GOT3 (cell line): ENCODE measurements at places on chromosomes 6 and 20.

GRCh38 chr6:76553256-76553655 is 480.8 kb upstream of the IMPG1 start:
- no peak for DNase-seq

- no peak for DNase-seq
Measured at GRCh38 chr20:53346335-53346648, 247.3 kb downstream of the ZNF217 start.

DNA sequence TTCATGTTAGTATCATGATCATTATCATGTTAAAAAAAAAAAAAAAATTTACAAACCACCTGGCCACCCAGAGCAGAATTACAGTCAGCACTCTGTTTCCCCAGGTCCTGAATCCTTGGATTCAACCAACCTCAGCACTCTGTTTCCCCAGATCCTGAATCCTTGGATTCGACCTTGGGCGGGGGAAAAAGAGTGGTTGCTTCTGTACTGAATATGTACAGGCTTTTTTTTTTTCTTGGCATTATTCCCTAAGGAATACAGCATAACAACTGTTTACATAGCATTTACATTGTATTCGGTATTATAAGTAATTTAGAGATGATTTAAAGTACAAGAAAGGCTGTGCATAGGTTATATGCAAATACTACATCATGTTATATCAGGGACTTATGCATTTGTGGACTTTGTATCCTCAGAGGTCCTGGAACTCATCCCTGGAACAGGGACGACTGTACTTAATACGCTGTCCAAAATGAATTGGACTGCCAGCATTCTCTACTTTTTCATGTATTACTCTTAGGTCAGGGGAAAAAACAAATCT is 31.2 kb downstream of the GCNT2 start:
- no peak for DNase-seq

DNA sequence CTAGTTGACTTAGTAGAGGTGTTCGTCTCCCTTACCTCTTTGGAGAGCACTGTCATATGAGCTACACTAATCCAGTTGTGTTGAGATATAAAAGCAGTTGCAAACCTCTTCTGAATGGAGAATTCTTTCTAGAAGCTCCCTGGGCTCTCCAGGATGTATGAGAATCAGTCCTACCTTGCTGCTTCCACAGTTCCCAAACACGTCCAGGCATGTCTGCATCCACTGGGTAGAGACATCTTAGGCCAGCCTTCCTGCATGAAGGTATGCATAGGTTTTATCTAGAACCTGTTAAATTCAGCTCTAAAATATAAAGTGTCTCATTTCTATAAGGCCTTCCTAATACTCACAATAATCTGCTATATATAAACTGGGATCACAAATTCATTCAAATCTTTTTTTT is 297.7 kb downstream of the CDC5L start:
- no peak for DNase-seq

DNA sequence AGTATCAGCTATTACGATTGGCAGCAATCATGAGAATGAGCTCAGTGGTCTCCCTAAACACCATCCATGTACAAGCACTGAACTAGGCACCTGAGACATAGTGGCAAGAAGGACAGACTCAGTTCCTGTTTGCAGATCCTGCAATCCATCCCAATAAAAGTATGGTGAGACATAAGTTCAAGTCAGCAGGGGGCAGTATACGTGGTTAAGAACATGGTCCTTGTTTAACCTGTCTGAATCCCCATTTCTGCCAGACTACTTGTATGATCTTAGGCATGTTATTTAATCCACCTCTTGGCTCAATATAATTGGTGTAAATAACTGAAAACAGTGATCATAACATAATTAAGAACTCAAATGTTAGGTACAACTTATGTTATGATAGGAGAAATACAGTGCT is 33.2 kb upstream of the PNISR start:
- DNase-seq: no peak

GRCh38 chr6:41693281-41694240 is 41.8 kb downstream of the TFEB start:
- no peak for DNase-seq

DNA sequence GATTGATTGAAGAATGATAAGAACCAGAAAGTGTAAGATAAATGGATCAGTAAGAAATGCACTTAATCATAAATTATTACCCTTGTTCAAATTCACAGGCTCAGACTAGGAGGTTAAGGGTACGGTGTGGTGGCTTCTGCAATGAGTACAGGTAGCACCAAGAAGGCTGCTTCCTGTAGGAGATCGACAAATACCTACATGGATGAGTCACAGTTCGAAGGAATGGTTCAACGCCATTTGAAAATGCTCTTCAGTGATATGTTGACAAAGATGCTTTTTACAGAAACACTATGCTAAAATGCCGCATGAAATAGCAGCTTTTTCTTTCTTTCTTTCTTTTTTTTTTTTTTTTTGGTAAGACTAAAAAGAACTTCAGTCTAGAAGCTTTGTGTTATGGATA is 116.2 kb downstream of the DTNBP1 start:
- no peak for DNase-seq

DNA sequence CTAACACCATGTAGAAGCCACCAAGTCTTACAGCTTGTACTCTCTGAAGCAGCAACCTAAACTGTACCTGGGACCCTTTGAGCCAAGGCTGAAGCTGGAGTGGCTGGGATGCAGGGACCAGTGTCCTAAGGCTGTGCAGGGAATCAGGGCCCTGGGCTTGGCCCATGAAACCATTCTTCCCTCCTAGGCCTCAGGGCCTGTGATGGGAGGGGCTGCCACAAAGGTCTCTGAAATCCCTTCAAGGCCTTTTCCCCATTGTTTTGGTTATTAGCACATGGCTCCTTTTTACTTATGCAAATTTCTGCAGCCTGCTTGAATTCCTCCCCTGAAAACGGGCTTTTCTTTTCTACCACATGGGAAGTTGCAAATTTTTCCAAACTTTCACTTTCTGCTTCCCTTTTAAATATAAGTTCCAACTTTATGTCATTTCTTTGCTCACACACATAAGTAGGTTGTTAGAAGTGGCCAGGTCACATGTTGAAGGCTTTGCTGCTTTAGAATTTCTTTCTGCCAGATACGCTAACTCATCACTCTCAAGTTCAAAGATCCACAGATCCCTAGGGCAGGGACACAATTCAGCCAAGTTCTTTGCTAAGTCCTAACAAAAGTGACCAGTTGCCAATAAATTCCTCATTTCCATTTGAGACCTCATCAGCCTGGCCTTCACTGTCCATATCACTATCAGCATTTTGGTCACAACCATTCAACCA is 28.2 kb upstream of the ATXN1 start:
- no peak for DNase-seq

DNA sequence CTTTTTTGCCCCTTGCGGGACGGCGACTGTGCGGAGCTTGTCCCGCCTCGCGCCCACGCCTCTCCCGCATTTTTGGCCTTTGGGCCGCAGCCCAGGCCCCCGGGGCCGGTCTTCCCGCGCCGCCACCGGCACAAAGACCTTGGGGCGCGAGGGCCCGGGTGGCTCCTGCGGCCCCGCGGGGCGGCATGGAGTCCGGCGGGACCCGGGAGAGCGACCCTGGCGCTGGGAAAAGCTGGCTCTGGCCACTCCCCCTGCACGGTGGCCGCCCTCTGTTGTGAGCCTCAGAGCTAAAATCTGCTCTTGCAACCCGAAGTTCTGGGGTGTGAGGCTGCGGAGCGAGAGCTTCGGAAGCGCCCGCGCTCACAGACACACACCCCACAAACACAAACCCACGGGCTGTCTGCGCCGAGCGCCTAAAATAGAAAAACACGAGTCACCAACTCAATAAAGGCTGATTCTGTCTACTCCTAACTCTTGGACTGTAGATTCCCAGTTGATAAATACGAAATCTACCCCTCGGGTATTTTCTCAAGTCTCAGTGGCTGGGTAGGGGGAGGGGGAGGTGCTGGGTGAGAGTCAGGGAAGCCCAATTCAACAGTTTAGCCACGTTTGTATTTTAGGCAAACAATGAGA is 496 bp upstream of the BEND3 start:
- no peak for DNase-seq

DNA sequence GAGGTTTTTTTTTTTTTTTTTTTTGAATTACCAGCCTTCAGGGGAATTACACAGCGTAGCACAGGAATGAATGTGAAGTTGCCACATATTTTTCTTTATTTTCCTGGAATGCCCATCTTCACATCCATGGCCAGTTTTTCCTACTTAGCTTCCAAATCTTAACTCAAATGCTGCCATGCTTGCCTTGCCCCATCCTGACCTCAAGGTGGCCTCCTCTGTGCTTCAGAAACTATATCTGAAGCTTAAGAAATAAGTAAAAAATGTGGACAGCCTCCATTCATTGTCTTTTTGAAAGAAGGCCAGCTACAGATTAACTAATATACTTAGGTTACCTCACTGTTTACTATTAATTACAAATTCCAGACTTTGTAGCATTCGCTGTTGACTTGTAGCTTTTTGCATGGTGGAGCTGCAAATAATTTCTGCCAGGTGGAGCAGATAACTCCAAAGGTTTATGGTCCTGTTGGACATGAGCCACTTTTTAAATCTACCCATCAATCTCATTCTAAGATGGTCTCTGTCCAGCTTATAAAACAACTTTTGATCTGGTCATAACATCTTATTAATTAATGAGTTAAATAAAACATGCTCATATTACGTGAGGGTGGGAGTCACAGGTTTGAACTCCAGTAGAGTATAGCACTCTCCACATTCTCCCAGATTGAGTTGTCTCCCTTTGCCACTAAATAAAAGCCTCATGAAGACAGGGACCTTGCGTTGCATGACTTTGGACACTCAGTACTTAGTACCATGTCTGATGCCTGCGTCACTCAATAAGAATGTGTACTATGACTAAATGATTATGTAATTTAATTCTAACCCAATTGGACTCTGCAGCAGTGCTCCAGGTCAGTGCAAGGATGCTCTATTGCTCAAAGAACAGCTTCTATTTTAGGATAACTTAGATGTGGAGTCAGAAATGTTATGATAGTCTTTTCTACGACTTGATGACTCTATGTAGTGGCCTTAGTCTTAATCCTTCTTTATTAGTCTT is 678.6 kb upstream of the CITED2 start:
- DNase-seq: no peak

GRCh38 chr6:12034837-12035236 is 22.7 kb downstream of the HIVEP1 start:
- no peak for DNase-seq

DNA sequence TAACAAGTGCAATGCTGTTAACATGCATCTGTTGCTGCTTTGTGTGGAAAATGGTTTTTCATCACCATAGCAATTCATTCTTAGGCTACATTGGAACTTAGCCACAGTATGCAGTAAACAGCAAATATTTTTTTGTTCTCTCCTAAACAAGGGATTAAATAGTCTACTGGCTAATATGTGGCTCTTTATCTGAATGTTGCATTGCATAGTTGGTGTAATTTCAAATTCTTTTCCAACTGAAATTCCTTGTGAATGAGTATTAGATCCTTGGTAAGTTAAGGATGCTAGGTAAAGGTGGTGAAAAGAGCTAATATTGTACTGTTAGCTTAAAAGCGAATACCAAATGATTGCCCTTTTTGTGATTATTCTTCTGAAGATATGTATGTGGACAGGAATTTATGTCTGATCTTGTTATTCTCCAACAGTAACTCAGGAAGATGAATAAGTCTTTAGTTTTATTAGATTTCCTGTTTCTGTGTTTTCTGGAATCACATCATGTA is 958 bp downstream of the MLIP start:
- DNase-seq: no peak

GRCh38 chr6:136250686-136251008 is 536 bp upstream of the MTFR2 start:
- DNase-seq: no peak

DNA sequence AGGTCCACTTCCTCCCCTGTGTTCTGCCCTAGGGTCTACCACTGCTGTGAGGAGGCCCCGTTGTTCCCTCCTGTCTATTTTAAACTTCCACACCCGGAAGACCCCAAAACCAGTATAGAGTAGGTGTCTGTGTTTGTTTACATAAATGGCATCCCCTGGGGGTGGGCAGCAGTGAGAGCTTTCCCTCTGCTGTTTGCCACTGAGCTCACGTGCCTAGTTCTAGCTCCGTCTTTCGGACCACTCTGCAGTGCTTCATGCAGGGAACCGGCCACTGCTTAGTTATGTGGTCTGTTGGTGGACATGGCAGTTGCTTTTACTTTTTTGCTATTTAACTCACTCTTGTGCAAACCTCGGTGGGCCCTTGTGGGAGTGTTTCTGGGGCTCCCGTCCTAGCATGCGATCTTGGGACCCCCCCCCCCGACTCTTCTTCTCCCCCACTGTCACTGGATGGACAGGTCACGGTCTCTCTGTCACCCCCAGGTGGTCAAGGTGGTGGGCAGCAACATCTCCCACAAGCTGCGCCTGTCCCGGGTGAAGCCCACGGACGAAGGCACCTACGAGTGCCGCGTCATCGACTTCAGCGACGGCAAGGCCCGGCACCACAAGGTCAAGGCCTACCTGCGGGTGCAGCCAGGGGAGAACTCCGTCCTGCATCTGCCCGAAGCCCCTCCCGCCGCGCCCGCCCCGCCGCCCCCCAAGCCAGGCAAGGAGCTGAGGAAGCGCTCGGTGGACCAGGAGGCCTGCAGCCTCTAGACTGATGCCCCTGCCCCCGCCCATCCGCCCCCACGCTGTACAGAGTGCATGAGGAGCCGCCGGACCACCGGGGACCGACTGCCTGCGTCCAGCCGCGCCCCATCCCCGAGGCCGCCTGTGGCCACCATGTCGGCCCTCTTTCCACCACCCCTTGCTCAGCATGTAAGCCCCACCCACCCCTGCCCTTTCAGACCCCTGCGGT is 40.9 kb downstream of the VSTM2L start:
- no peak for DNase-seq

DNA sequence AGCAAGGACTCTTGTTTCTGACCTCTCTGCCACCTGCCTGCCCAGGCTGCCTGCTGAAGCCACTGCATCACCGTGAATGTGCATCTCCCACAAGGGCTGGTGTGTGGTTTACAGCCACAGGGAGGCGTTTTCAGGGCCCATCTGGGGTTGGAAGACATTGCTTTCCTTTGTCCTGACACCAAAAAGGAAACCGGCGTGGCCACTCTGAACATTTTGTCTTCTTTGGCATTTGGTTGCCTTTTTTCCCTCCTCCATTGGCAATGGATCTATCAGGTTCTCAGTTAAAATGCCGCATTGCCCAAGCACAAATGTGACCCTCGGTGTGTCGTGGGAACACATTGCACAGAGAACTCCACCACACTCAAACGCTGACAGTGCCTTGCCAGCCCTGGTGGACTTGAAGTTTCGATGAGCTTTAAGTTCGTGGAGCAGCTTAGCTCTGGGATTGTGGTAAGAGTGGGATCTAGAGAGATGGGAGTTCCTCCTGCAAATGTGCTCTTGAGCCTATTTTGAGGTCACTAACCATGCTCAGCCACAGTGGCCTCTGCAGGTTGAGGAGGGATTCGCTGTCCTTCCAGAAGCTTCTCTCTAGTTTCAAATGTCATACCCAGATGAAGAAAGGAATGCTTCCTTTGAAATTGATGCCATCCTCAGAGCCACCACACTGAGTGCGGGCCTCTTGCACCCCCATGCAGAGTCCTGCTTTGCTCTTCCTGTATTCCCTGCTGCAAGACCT is 14.8 kb upstream of the PCK1 start:
- DNase-seq: no peak
